MCF 10A (cell line): ENCODE measurements at places on chromosomes 7 and 10. TPM values are rescaled to one million over a fixed set of nuclear protein-coding genes. Genes with fewer than 3 reads are reported as not detected.

DNA sequence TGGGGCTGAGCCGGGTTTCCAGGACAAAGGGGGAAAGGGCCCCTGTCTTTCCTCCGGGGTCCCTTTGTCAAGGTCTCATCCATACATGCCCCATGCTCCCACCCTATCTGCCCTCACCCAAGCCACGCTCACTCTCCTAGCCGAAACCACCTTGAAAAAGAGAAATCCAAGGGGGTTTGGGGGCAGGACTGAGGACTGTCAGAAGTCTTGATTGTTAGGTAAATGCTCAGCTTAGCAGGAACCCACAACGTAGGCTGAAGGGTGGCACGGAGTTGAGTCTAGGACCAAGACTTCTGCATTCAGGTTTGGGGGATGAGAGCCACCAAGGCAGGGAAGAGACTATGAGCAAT lies 719 bp upstream of the PGAM2 start:
- DNase-seq: no peak

- DNase-seq: no peak
These were observed 4.1 kb downstream of the FXYD4 start for GRCh38 chr10:43375401-43376020.

GRCh38 chr7:74656441-74656836 lies 1.1 kb upstream of the GTF2I start:
- DNase-seq: peak; percentile 41

GRCh38 chr10:78184851-78185692 lies 151.4 kb downstream of the RPS24 start:
- no peak for DNase-seq

GRCh38 chr10:62093863-62094291 lies 174.8 kb downstream of the RTKN2 start:
- DNase-seq: peak; percentile 65

GRCh38 chr10:76433161-76434005 lies 1002.0 kb downstream of the LRMDA start:
- DNase-seq: peak; percentile 14

DNA sequence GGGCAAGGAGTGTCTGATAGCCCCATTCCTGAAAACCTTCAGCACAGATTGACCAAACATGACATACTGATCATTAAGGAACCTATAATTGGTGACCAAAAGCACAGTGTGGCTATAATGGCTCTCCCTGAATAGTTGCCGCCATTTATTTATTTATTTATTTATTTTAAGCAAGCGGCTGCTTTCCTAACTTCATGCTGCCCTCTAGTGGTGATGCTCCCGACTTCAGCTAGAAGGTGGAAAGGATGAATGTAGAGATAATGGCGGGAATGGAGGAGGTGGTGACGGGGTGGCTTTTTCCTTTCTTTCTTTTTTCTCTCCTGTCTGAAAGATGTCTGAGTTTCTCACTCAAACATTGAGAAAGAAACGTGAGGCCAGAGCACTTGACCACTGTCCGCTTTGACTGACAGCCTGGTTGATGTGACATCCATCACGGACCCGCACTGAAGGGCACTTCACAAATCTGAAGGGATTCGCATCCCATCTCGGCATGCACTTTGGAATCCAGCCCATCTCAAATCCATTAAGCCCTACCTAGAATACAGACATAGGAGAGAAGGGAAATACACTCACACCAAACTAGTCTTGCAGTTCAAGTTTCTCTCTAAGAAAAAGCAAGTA lies 1090.1 kb downstream of the KCNMA1 start:
- peak; percentile 84 for DNase-seq

LRRC4 gene
- total RNA-seq: not detected in 2 replicates
